Astrocyte (in vitro differentiated cells and primary cell): ENCODE measurements at places on chromosomes 6 and 20.

- peak; percentile 57 for DNase-seq
Measured at GRCh38 chr6:12602951-12603672, 113.5 kb upstream of the PHACTR1 start.

- peak; percentile 34 for DNase-seq
Measured at GRCh38 chr6:129055796-129056195, 172.9 kb downstream of the LAMA2 start.

GRCh38 chr6:89492025-89492640 is 59.2 kb downstream of the ANKRD6 start:
- DNase-seq, result no peak

- DNase-seq, result peak; percentile 54
Measured at GRCh38 chr6:85362652-85363310, 87.1 kb upstream of the NT5E start.

DNA sequence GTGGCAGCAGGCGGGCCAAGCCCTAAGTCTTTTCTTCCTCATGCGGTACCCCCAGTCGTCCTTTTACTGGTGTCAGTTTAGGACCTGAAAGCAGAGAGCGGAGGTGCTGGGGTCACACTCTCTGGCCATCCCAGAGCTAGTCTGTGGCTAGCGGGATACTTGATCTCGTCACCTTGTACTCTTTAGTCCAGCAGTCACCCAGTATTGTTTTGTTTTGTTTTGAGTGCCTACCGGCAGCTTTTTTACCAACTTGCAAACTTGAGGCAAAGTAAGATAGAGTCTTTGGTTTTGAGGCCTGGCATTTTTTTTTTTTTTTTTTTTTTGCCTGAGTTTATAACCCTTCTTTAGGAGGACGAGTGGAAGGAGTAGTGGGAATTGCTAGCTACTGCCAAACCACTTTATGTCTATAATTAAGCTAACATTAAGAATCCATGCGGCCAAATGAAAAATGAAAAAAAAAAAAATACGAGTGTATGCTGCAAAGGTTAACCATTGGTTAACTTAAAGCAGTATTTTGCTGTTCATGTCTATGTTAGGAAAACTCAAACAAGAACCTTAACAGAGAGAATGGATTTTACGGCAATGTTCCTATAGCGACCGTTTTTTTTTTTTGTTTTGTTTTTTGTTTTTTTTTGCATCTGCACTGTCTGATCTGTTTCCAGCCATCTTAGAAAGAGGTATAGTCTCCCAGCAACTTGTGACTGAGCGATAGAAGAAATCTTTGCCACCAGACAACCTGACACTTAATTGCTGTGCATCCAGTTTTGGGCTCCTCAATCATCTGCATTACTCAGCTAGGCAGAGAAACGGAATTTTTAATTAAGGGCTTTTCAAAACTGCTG is 56.9 kb downstream of the FAM217A start:
- peak; percentile 1 for DNase-seq

DNA sequence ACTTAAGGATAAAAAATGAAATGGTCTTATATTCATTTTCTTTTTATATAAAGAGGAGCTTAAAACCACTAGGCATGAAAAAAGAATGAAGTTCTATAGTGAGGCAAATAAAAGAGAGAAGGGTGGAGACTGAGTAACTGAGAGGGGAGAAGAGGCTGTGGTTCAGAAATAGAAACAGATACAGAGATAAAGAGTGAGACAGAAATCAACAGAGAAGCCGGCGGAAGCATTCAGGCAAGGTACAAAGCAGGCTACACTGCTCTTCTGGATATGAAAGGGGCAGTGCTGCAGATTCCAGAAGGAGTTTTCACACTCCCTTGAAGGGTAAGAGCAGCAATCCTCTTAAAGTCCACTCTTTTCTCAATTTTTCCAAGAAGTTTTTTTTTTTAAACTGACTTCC is 29.9 kb downstream of the NFATC2 start:
- DNase-seq, result no peak

DNA sequence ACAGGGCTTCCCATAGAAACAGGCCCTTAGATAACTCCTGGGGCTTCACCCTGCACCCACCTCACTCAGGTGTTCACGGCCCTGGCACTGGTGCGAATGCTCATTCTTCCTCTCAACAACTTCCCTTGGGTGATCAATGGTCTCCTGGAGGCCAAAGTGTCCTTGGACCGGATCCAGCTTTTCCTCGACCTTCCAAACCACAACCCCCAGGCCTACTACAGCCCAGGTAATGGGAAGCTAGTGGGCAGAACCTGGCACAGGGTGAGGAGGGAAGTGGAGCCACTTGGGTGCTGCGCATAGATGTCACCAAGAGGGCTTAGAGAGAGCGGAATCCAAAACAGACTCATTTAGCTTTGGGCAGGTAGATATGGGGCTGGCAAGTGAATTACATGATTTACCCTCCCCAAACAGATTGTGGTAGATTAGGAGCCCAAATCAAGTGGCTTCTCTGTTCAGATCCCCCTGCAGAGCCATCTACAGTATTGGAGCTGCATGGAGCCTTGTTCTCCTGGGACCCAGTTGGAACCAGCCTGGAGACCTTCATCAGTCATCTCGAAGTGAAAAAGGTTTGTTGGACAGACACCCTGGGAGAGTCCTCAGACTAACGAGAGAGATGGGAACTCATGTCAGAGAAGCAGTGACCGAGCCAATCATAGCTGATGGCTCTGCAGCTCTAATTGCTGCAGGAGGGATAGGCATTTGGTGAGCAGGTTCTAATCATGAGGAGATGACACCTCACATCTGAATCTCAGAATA is 8.5 kb downstream of the ABCC10 start:
- DNase-seq, result no peak

- DNase-seq, result no peak
Measured at GRCh38 chr6:15630202-15630601, 32.6 kb downstream of the DTNBP1 start.

- no peak for DNase-seq
Measured at GRCh38 chr6:158560836-158561320, 987 bp downstream of the TMEM181 start.

GRCh38 chr6:135506270-135506997 is 8.9 kb upstream of the AHI1 start:
- DNase-seq, result peak; percentile 43

DNA sequence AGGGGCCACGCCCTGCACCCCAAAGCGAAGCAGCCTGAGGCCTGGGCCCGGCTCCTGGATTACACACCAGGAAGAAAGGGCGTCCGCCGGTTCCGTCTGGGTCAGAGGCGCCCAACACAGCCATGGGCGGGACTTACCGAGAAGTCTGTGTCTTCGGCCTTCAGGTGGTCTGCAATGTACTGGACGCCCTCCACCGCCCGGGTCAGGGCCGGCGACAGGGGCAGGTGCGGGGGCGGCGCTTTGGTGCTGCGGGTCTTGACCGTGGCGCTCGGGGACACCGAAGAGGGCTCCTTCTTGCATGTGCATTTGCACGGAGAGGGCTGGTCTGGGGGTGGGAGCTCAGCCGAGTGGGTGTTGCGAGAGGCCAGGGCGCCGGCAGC is 11.6 kb downstream of the CHRNA4 start:
- DNase-seq, result no peak

GRCh38 chr6:111990214-111990613 is 63.7 kb upstream of the CCN6 start:
- no peak for DNase-seq

- no peak for DNase-seq
Measured at GRCh38 chr20:10467681-10468339, 32.7 kb downstream of the SLX4IP start.

DNA sequence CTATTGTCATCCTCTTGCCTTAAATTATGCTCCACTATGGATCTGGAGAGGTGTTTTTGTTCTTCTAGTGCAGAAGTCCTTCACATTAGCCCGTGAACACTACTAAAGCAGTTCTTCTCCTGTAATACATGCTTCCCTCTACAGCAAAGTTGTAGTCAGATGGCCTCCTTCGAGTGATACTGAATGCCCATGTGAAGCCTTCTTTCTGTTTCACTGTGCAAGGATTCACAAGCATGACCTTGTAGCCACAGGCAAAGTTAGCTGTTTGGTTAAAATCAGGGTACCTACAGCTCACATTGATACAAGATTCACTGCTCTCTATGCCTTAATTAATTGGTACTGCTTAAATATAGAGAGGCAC is 47.6 kb downstream of the ARHGAP18 start:
- DNase-seq, result no peak

DNA sequence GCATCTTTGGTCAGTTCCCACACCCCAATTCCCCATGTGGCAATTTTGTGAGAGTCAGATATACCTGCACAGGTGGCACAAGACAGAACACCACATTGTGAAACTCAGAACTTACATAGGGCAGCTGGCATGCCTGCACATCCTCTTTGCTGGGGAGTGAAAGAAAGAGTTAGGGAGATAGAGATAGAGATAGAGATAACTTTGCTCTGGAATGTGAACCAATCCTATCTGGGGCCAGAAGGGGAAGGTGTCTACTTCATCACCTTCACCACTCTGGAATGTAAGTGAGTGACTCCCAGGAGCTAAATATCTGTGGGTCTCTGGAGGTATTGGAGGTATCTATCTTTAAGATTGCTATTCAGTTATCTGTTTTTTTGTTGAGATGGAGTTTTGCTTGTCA is 289.2 kb downstream of the OGFRL1 start:
- DNase-seq, result no peak

DNA sequence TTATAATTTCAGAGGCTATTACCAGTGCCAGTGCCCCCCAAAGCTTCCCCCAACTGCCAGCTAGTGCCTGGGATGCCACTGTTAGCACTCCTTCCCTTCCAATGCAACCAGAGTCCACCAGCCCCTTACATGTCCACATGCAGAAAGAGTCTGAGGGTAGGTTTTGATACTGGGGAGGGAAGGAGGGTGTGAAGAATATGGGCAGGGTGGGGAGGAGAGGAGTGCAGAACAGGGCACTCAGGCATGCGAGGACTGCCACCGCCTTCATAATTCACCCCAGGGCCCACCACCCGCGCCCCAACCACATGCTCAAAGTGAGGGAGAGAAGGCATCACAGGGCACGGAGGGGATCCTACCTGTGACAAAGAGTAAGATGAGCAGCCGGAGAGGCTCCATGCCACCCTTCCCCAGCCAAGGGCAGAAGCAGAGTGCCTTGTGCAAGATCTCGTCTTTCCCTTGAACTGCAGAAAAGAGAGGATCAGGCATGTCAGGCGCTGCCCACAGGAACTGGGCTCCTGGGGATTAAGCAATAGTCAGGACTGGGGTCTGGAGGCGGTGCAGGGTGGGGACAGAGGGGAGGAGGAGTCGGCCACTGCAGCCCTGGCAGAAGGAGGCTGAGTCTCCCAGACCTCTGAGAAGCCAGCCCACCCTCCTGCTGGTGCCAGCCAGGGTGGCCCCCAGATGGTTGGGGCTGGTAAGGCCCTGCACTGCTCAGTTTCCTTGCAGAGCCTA is at the start of gene TREM2:
Gene TREM2 (minus strand): TSS at position 430 of the 732 bp plus-strand sequence. CDS start 34 bp downstream, at position 396.
- no peak for DNase-seq

DNA sequence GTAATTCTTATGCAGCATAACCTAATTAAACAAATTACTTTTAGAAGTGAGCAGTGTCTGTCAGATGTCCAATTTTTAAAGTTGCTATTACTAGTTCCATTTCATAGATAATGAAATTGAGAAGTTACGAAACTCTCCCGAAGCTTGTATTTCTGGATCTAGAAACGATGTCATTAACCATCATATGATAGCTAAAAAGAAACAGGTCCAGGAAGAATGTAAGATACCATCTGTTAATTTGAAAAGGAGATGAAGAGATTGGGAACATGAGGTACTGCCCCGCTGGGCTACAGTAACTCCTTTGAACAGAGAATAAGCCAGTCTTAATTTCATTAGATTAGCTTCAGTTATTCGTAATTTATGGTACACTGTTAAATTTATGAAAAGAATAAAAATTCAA is 47.5 kb upstream of the TMX4 start:
- DNase-seq, result no peak

DNA sequence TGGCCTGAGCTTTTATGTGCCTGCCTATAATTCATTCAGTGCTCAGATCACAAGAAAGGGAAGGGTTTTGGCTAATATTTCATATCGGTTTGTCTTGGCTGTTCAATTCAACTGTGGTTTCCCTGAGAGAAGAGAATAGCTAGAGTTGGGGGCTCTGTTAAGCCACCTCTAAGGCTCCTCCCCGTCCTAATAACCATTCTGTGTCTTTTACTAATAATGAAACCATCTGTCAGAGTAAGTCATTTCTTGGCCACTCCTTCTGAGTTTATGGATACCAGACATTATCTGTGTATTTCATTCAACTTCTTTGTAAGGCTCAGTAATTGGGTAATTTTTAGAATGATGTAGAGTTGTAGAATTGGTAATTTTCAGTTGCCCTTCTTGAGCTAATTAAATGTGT is 5.2 kb downstream of the STX11 start:
- DNase-seq, result no peak
